Stimulated activated CD4-positive, alpha-beta T cell treated with anti-CD3 and anti-CD28 coated beads, Interleukin-15, amount 100 ng/mL, for 48 hours (primary cell): ENCODE measurements at places on chromosomes 4 and X.
A peak's percentile ranks its signal among the peaks of the same experiment; 100 is the strongest.

GRCh38 chrX:112759966-112760365 is 80.2 kb upstream of the LHFPL1 start:
- DNase-seq: no peak

DNA sequence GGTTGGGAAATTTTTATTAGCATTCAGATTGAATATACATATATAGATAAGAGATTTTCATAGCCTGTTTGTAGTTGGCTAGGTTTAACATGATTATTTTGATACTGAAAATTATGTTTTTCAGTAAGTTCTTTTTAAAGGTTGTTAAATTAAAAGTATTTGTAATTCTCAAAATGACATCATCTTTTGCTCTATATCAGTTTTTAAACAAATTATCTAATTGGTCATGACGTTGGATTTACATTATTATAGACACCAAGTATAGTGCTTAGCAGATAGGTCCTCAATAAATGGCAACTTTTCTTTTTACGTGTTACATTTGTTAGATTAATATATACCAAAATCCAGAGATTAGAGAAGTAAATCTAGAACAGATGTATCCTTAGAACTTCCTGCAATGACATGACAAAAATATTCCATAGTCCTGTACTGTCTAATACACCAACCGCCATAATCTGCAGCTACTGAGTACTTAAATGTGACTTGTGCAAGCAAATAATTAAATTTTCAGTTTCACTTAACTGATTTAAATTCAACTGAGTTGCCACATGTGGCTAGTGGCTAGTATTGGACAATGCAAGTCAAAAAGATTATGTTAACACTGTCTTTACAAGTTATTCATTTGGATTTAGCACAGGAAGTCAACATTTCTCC is 1613.1 kb upstream of the TENM3 start:
- DNase-seq: no peak

DNA sequence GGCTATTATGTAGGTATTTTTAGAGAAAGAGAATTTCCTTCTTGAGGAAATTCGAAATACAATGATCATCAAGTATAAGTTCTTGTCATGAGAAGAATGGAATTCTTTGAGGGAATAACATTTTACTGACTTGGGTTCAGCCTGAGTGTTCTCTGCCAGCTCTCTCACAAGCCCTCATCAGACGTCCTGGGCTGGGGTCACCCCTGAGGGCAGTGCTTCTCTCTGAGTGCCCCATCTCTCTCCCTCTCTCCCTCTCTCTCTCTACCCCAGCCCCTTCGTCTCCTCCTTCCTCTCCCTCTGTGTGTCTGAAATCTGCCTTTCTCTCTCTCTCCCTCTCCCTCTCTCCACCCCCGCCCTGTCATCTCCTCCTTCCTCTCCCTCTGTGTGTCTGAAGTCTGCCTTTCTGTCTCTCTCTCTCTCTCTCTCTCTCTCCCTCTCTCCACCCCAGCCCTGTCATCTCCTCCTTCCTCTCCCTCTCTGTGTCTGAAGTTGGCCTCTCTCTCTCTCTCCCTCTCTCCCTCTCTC is 241.7 kb upstream of the PSAPL1 start:
- DNase-seq: no peak

DNA sequence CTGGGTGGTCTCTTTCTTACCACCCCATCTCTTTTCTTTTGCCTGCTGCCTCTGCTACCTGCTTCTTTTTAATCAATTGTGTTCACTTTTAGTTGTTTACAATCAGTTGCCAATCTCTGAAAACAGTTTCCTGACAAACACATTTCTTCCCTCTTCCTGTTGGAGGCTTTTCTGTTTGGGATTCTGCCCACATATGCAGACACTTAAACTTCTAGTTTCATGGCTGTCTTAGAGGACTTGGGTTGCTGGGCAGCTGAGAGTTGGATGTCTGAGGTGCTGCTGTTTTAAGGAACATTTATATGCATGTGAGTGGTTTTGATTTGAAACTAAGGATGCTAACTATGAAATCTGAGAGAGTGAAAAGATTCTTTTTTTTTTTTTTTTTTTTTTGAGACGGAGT is 112.3 kb upstream of the LIMCH1 start:
- DNase-seq: no peak

DNA sequence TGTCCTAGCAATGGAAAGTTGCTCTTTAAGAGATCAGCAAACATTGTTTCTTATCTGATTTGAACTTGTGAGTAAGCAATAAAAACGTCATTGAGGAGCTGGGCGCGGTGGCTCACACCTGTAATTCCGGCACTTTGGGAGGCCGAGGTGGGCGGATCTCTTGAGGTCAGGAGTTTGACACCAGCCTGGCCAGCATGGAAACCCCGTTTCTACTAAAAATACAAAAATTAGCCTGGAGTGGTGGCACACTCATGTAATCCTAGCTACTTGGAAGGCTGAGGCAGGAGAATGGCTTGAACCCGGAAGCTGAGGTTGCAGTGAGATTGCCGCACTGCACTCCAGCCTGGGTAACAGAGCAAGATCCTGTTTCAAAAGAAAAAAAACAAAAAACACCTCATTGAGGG is 11.2 kb upstream of the PLAC8 start:
- DNase-seq: peak; percentile 35

DNA sequence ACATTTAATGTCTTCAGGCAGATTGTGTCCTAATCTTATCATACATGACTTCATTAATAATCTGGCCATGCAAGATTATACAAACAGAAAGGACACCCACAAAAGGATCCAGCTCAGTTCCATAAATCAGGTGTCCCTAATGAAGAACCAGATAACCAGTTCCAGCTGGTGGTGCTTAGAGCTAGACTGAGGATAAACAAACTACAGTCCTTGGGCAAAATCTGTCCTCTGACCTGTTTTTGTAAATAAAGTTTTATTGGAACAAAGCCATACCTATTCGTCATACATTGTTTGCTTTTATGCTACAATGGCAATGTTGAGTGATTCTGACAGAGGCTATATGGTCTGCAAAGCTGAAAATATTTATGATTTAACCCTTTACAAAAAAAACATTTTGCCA is 199.5 kb downstream of the MID1IP1 start:
- DNase-seq: no peak
